ENCODE measurements at places on chromosomes 6 and 20.

DNA sequence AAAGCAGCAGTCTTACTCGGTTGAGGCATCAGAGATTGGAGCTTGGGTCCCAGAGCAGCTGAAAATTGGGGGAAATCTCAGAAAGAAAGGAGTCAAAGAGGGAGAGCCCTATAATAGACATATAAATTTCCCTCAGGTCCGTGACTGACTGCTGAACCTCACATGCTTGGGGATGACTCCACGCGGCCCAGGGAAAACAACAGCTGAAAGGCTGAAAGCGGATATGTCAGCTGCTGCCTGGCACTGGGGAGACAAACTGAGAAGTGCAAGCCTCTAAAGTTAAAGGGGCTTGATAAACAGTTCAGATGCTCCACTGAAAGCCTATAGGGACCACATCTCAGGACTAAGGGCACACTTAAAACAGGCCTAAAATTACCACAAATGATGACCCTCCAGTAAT lies 255.9 kb upstream of the RIN2 start:
- DNase-seq = no peak

DNA sequence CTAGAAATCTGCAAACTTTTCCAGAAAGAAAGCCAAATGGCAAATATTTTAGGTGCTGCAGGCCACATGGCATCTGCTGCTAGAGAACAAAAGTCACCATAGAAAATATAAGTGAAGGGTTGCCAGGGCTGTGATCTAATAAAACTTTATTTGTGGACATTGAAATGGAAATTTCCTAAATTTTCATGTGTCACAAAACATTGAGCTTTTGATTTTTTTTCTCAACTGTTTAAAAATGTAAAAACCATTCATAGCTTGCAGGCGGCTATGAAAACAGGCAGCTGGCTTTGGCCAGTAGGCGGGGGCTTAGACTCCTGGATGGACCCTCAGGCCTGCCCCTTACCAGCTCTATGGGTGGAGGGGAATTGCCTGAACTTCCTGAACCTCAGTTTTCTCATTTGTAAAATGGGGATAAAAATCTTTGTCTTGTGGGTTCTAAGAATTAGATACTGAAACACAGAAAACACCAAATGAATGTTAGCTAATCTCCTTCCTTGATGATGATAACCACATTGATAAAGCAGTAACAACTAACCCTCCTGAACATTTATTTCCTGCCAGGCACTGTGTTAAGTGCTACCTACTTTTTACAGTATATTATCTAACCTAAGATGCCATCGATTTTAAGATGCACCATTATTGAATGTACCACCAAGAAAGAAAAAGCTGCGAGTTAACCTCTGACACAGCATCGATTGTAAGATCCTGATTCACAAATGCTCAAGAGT lies 85.5 kb downstream of the SLC22A23 start:
- no peak for DNase-seq

DNA sequence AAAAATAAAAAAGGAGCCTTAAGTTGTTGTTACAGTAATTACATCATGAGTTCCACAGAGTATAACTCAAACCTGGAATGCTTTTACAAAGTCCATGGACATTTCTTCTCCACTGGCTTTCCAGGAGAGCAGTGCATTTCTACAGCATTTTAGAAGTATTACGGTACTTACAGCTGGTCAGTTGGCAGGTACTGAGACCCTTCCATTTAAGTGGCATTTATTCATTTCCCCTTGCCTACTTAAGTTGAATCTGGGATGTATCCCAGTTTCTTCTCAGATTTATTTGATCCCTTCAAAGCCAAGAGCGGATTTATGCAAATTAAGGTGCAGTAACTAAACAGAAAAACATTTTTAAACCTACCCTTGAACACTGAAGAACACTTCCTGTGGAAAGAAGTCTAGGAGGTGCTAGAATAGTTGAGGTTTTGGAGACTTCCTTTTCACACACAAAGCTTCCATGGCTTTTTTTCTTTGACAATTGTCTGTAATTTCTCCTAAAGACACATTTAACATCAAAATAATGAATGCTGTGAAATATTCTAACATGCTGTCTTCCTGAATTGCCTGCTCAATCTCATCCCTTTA lies 3.4 kb downstream of the PRDM13 start:
- no peak for DNase-seq

DNA sequence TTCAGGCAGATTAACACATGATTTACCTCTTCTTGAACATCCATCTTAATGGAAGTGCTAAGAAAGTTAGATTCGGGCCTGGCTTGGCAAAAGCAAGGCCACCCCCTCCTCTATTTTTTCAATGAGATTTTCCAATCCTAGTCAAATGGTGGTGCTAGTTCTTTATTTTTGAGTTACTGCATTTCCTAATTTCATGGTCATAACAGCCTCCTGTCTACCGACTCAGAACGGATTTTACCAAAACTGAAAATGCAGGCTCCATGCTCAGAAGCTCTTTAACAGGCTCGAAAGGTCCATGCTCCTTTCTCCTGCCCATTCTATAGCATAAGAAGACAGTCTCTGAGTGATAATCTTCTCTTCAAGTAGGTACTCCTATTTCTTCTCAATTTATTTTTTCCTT lies 117.2 kb upstream of the ESR1 start:
- no peak for DNase-seq

- DNase-seq = no peak
Observed at GRCh38 chr6:73263570-73263909, 544 bp upstream of the KHDC1 start.

DNA sequence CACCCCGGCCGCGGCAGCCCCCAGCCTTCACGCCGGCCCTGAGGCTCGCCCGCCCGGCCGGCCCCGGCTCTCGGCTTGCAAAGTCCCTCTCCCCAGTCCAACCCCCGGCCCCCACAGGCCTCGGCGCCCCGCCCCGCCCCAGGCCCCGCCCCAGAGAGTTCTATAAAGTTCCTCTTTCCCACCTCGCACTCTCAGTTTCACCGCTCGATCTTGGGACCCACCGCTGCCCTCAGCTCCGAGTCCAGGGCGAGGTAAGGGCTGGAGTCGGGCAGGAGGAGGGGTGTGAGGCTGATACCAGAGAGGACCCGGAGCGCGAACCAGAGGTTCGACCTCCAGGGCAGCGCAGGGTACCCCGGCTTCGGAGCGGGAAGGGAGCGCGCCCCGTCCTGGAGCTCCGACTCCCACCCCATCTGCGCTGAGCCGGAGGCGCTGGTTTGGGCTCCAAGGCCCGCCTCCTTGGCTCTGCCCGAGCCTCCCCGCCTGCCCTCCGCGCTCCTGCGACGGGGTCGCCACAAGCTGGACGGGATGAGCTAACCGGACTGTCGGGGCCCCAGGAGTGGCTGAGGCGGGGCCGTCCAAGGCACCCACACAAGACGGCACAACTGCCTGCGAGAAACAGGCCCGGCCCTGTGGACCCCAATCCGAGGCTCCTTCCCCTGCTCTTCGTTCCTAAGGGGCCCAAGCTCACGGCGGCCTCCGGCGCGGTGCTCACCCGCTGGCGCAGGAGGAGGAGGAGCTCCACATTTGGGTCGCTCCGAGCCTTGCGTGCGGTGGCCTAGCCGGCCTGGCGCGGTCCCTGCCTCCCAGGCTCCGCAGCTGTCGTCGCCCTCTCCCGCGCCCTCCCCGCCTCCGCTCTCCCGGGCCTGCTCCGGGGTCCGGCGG lies at the start of gene IRF4:
Gene IRF4, plus strand, starts transcription at position 194 of the 882 bp plus-strand sequence. CDS start 1,401 bp downstream, outside the sequence.
- DNase-seq = peak; percentile 18

- DNase-seq = no peak
Observed at GRCh38 chr6:128666405-128666804, 146.0 kb upstream of the PTPRK start.

- DNase-seq = no peak
Observed at GRCh38 chr6:84017709-84018452, 15.7 kb upstream of the MRAP2 start.

DNA sequence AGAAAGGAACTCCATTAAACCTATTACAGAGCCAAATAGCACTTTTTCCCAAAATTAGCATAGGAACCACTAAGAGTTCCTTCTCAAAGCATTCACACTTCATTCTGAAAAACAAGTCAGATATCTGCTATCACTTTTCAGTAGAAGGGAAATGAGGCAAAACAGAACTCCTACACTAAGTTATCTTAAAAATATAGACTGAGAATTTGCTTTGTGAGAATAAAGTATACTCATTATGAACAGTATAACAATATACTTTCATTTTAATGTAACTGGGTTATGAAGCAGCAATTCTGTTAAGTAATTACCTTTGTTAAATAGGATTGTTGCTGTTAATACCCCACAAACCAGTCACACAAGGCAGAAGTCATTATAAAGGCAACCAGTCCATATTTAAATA lies 8.7 kb downstream of the MTRF1L start:
- no peak for DNase-seq

- DNase-seq = no peak
Observed at GRCh38 chr6:139349464-139350020, 24.9 kb downstream of the CITED2 start.

DNA sequence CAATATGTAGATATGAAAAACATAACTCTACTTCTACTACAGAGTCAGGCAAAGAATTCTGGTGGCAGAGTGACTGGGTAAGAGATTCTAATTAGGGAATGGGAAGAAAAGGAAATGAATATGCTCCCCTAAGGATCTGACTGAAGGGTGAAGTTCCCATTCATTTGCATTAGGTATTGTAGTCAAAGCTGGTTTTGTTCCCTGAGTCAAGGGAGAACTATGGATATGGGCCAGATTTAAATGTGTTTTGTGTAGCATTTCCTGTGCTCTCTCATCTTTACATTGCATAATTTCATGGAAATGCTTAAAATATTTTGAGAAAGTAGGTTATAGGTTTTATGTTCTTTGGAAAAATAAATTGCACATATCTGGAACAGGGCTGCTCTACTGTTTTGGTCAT lies 299.7 kb downstream of the BTBD3 start:
- no peak for DNase-seq

- no peak for DNase-seq
Observed at GRCh38 chr6:79134699-79135474, 56.8 kb upstream of the PHIP start.

GRCh38 chr20:20594171-20594530 lies 118.3 kb downstream of the RALGAPA2 start:
- DNase-seq = no peak

DNA sequence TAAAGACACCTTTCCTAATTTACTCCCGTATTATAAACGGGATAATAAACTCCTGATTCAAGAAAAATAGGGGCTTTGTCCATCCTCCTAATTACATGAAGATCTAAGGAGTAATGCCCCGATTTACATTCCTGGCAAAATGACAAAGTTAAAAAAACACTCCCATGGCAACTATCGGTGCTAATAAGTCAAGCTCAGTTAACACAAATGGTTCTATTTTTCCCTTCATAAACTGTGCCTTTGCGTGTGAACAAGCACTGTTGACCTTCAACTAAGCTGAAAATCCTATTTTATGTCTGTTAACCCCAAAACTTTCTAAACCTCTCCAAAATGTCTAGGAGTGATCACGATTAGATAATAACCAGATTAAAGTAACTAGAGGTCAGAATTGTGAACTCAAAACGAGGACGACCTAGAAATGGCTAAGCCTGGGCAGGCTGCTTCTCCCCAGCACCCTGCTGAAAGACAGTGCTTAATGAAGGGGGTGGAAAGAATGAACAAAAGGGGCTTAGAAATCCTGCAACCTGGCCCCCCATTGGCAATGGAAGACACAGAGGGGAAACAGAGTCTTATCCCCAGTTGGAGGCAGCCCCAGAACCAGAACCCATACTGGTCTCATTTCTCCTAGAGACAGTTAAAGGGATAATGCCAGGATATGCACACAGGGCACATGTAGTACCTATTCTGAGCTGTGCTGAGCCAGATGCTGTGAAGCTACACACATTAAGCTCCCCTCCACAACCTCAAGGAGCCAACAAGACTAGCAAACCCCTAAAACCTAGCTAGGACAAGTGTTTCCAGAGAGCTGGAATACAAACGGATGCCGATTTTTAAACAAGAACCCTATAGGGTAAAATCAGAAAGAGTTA lies 23.0 kb downstream of the SLC23A2 start:
- no peak for DNase-seq

- no peak for DNase-seq
Observed at GRCh38 chr20:49508435-49509199, 26.1 kb upstream of the KCNB1 start.

GRCh38 chr6:44381739-44382138 lies 5.8 kb upstream of the CDC5L start:
- no peak for DNase-seq

GRCh38 chr20:33125983-33126382 lies 42.0 kb upstream of the BPIFA2 start:
- DNase-seq = no peak

GRCh38 chr6:168345266-168345665 lies 25.7 kb upstream of the DACT2 start:
- no peak for DNase-seq

DNA sequence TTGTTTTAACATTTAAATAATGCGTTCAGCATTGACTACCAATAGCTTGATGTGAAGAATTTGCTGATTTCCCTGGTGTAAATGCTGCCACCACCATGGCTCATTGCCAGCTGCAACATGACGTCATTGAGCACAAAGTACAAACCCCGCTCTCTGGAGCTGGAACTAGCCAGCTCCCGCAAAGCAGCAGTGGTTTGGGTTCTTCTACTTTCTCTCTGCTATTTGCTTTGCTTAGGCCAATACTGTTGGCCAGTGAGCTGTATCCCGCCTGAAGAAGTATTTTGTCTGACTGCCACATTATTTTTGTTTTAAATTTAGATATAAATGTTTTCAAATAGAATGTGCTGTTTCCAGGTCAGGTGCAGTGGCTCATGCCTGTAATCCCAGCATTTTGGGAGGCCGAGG lies 47.4 kb upstream of the KIF13A start:
- no peak for DNase-seq

- DNase-seq = no peak
Observed at GRCh38 chr6:138374230-138374629, 3.5 kb upstream of the SMIM28 start.

DNA sequence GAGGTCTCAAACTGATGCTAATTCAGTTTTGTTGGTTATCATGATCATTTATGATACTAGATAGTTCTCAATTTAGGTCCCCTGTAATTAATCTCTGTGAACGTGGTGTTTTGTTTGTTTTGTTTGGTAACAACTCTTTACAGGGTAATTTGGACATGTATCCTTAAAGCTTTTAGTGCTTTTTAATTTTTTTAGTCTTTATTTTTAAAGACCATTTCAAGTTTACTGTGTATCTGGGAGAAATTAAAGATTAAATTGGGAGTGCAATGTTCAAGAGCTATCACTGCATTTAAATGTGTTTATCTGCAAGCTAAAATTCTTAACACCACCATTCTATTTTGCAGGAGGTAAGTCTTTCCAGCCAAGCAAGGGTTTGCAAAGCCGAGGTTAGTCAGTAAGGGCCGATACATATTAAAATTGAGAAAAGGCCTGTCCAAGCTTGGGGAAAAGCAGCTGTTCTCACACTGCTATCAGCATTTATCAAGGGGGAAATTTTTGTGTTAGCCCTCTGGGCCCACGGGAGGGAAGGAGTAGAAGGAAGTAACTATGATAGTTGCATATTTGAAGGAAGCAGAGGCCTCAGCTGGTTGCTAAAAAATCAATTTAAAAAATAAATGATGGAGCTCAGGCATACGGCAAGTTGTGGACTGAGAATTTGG lies 59.3 kb upstream of the ZNF217 start:
- no peak for DNase-seq

- peak; percentile 29 for DNase-seq
Observed at GRCh38 chr20:44959638-44960102, 527 bp downstream of the TOMM34 start.

GRCh38 chr20:41621421-41621820 lies 3.2 kb upstream of the CHD6 start:
- DNase-seq = no peak

Measured in T-helper 9 cell (primary cell).